Astrocyte of the spinal cord (primary cell): ENCODE measurements at places on chromosomes 3 and 15.
A peak's percentile ranks its signal among the peaks of the same experiment; 100 is the strongest.

DNA sequence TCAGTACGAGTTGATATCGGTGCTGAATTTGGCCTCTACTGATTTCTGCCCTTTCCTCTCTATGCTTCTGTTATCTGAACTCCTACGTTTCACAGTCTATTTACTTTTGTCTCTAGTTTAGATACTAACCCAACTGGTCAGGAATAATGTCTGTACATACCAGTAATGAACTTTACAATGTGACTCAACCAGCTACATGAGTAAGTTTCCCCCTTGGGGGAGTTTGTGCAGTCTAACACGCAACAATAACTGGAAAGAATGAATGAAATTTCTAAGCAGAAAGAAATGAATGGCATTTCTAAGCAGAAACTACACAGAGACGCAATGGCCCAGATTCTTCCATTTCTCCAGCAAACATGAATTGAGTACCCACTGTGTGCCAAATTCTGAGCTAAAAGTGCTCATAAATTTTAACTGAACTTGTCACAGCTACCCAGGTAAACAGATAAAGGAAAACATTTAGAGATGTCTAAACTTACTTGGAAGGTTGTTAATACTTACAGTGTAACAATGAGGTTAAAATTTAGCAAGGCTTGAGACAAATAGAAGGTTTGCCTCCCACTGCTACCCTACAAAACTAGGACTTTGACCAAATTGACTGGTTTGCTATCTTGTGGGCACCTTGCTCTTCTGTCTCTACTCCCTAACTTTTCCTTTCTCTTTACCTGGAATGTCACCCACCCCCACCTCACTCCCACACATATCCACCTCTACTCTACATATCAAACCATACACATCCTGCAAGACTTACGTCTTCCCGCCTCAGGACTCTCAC, 11.6 kb downstream of the UPK1B start:
- peak; percentile 71 for DNase-seq

GRCh38 chr3:196454935-196455334, 22.7 kb upstream of the UBXN7 start:
- DNase-seq, result peak; percentile 45

DNA sequence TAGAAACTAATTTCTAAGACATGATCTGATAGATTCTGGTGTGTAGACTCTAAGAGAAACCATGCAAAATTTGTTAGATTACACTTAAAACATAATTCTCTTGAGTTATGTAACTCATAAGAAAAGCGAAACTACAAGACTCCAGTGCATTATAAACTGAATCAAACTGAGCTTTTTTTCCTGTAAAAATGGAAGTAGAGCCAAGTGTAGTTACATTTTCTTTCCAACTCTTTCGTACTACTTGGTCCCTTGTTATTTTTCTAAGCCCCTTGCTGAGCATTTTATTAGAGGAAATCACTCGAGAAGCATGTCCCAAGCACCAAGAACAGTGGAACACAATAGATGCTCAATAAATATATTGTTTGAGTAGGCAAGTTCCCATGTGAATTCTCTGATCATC, 130.2 kb downstream of the GADL1 start:
- no peak for DNase-seq

DNA sequence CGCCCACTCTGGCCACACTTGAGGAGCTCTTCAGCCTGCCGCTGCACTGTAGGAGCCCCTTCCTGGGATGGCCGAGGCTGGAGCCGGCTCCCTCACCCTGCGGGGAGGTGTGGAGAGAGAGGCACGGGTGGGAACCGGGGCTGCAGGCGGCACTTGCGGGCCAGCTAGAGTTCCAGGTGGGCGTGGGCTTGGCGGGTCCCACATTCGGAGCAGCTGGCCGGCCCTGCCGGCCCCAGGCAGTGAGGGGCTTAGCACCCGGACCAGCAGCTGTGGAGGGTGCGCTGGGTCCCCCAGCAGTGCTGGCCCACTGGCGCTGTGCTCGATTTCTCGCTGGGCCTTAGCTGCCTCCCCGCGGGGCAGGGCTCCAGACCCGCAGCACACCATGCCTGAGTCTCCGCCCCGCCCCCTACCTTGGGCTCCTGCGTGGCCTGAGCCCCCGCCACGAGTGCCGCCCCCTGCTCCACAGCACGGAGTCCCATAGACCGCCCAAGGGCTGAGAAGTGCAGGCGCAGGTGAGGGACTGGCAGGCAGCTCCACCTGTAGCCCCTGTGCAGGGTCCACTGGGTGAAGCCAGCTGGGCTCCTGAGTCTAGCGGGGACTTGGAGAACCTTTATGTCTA, 71.9 kb downstream of the IL12A start:
- no peak for DNase-seq

DNA sequence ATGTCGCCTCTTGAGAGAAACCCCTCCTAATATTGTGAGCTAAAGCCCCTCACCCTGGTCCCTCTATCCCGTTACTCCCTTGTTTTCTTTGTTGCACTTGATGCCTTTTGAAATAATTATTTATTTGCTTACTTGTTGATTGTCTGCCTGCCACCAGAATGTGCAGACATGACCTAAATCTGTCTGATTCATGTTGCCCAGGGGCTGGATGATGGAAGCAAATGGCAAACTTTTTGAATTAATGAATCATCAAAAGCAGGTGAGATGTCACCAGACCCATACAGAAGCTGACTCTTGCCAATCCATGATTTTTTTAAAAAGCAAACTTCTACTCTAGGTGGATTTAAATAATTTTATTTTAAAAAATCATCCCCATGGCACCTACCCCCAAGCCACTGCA, 49.3 kb downstream of the GRIP2 start:
- no peak for DNase-seq

DNA sequence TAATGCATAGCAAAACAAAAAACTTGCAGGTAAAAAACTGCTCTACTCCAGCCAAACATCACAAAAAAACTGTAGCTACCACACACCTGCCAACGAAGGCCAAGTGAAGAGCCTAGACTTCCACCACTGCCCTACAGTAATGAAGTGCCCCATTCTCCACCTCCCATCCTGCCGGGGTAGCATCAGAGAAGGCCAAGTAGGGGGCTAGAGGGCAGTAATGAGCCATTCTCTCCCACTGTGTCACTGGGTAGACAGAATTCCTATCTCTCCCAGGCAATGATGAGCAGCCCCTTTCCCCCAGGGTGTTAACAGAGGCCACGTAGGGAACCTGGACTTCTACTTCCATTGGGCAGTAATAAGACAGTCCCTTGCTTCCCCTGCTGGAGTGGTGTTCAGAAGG, 9.5 kb downstream of the SEC22C start:
- DNase-seq, result no peak

- no peak for DNase-seq
These were observed 679.8 kb upstream of the LMCD1 start for GRCh38 chr3:7821858-7822257.

DNA sequence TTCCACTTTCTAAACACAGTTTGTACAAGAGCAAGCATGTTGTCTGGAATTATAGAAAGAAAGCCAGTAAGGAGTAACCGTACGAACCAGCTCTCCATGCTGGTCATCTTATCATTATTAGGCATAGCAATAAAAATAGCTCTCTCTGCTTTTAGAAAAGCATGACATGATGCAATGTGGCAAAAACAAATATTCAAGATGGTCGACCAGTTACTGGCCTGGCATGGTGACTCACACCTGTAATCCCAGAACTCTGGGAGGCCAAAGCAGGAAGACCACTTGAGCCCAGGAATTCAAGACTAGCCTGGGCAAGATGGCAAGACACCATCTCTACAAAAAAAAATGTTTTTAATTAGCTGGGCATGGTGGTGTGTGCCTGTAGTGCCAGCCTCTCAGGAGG, 2.6 kb upstream of the MAP4 start:
- DNase-seq, result peak; percentile 63
